ENCODE measurements at places on chromosomes 2 and 18. TPM values are rescaled to one million over a fixed set of nuclear protein-coding genes. Genes with fewer than 3 reads are reported as not detected.

GAL3ST2 gene
- total RNA-seq = not detected

VWC2L gene
- total RNA-seq = not detected

SPC25 gene
- total RNA-seq = 3.4 TPM

ZSCAN30 gene
- total RNA-seq = 23.4 TPM

IL36RN gene
- 5.6 TPM for total RNA-seq

CHRND gene
- 34.2 TPM for total RNA-seq

PJVK gene
- 2.8 TPM for total RNA-seq

MDH1 gene
- 208 TPM for total RNA-seq

MROH2A gene
- 2.5 TPM for total RNA-seq

DNAJC5G gene
- not detected for total RNA-seq

CDH20 gene
- 1.1 TPM for total RNA-seq

PDE11A gene
- total RNA-seq = 0.51 TPM

UGT1A5 gene
- total RNA-seq = 0.51 TPM

LIMS2 gene
- 15.0 TPM for total RNA-seq

DCDC2C gene
- total RNA-seq = not detected

MTCL1 gene
- total RNA-seq = 36.9 TPM

NETO1 gene
- not detected for total RNA-seq

TMEFF2 gene
- total RNA-seq = 0.41 TPM

POTEC gene
- not detected for total RNA-seq

MEP1B gene
- 0.10 TPM for total RNA-seq

OTOS gene
- total RNA-seq = not detected

Data from tongue (tissue), 3 donors.